ENCODE measurements at places on chromosomes 4 and X. TPM values are rescaled to one million over a fixed set of nuclear protein-coding genes. Genes with fewer than 3 reads are reported as not detected.

- ATAC-seq = no peak
Observed at GRCh38 chr4:101183221-101183620, 164.1 kb downstream of the PPP3CA start.

DNA sequence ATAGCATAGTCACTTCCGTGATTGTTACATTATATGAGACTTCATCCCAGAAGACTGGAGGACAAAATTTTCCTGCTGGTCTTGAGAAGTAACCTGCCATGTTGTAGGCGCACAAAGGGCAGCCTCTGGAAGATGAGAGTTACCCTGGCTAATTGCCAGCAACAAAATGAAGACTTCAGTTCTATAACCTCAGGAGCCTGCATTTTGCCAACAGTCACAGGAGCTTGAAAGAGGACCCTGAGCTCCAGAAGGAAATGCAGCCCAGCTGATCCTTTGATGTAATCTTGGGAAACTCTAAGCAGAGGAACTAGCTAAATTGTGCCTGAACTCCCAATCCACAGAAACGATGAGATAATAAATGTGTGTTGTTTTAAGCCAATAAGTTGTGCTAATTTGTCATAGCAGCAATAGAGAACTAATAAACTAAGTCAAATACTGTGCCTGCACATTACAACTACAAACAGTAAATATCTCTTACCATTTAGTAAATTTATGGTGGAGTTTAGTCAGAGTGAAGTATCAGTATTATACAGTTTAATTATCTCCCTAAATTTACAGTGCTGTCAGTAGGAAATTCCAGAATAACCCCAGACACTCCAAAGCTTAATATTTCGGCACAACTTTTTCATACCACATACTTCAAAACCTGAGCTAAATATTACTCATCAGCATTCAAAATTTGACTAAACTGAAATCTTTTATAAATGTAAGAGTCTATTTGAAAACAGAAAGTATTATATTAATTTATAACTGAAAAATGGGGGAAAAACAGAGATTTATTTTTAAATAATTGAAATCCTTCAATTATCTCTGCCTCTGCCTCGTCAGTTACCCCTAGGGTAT is 90.1 kb upstream of the MAPK10 start:
- no peak for ATAC-seq

DNA sequence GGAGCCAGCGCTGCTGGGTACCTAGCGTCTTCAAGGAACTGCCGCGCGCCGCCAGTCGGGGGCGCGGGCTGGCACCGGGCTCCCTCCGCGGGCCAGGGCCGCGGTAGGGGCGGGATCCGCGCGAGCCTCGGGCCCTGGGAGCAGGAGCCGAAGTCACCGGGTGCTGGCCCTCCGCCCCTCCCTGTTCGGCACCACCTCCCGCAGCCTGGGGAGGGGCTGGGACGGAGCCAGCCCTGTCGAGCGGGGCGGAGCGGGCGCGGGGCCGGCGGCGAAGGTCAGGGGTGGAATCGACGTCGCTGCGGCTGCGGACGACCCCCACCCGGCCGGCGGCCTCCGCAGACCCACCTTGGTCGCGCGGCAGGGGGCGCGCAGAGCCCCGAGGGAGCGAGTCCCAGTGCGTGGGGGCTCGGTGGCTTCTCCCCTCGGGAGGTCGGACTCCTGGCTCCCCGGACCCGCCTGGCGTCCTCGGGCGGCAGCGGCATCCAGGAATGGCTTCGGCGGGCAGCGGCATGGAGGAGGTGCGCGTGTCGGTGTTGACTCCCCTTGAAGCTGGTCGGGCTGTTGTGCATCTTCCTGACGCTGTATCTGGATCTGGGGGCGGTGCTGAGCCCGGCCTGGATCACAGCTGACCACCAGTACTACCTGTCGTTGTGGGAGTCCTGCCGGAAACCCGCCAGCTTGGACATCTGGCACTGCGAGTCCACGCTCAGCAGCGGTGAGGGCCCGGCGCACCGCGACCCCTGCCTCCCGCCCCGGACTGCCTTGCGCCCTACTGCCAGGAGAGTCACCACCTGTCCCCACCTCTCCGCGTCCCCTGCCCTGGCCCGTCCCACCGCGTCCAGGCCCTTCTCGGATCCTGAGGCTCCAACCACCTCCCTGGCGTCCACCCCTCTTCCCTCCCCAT is 50.5 kb upstream of the FAM47C start:
- no peak for ATAC-seq

GRCh38 chr4:121988950-121989349 is 37.1 kb upstream of the TRPC3 start:
- ATAC-seq = no peak

- no peak for ATAC-seq
Observed at GRCh38 chr4:173449380-173449717, 50.4 kb upstream of the SCRG1 start.

DNA sequence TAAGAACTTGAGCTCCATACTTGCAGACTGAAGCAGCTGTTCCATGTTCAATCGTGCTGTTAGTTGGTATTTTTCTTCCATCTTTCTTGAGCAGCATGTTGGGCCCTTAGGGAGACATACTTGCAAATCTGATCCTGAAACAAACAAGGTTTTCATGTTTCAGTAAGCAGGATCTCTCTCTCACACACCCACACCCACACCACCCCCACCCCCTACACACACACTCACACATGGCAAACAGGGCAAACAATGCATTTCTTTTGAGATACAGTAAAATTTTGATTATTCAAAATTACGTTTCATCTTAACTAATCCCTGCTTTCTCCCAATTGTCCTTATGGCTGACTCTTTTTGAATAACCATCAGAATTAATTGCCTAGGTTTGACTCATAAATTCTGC is 32.3 kb downstream of the GPC3 start:
- no peak for ATAC-seq

DNA sequence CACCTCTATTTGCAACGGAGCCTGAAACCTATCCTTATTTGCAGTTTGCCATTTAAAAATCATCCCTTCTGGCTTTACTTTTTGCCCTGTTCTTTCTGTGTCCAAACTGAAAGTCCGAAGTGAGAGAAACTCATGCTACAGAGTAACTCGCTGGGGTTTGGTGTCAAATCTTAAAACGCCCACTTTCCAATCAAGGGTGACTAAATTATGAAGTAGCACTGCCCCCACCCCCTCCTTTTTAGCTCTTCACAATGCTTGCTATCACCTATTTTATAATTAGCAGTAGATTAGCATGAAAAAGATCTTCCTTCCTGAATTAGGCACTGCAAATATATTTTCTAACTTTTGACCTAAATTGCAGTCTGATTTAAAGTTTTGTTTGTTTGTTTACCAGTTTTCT is 52.5 kb downstream of the VGLL1 start:
- ATAC-seq = peak; percentile 50

GRCh38 chr4:53943345-53944085 is 120.9 kb downstream of the CHIC2 start:
- ATAC-seq = no peak

GRCh38 chr4:44071959-44072955 is 376.4 kb downstream of the KCTD8 start:
- ATAC-seq = no peak

GRCh38 chr4:23853986-23854660 is 35.7 kb downstream of the PPARGC1A start:
- no peak for ATAC-seq

- no peak for ATAC-seq
Observed at GRCh38 chr4:52107745-52108144, 56.6 kb downstream of the SPATA18 start.

GRCh38 chr4:185945252-185945651 is 123.7 kb upstream of the TLR3 start:
- ATAC-seq = no peak

The HSD17B11 gene
- total RNA-seq = 17.6 TPM

The EOLA1 gene
- 42.7 TPM for total RNA-seq

The RTL9 gene
- not detected for total RNA-seq

The SLITRK2 gene
- total RNA-seq = not detected

The ATP1B4 gene
- not detected for total RNA-seq

The F8A1 gene
- total RNA-seq = 15.0 TPM

Data from activated T-helper 17 cell treated with anti-CD3 and anti-CD28 coated beads, Interleukin-2, amount 50 U/mL, for 72 hours (primary cell).